Muscle of leg (tissue), 16 donors: ENCODE measurements at places on chromosomes 5 and 9. TPM values are rescaled to one million over a fixed set of nuclear protein-coding genes. Genes with fewer than 3 reads are reported as not detected.

LMX1B gene
- 1.0 TPM for total RNA-seq

BTNL9 gene
- 5.3 TPM for total RNA-seq

NIPAL4 gene
- total RNA-seq = 0.13 TPM

NACC2 gene
- total RNA-seq = 9.3 TPM

CYLC2 gene
- not detected for total RNA-seq

ELOVL7 gene
- 0.13 TPM for total RNA-seq

KCNN2 gene
- 4.7 TPM for total RNA-seq

NMUR2 gene
- total RNA-seq = 0.18 TPM

SLC27A6 gene
- 1.0 TPM for total RNA-seq

MOB3B gene
- 1.4 TPM for total RNA-seq

PCDHGB5 gene
- total RNA-seq = 4.3 TPM

STOML2 gene
- 77.7 TPM for total RNA-seq

CDH9 gene
- total RNA-seq = 0.18 TPM

PCDHAC2 gene
- total RNA-seq = 1.9 TPM

IFNA13 gene
- 0.04 TPM for total RNA-seq

ENTREP1 gene
- 15.1 TPM for total RNA-seq

IQGAP2 gene
- 17.2 TPM for total RNA-seq

KCNT1 gene
- total RNA-seq = 3.2 TPM

ENHO gene
- total RNA-seq = 3.4 TPM

SELENOP gene
- 142 TPM for total RNA-seq

SLC36A3 gene
- not detected for total RNA-seq

BDP1 gene
- 24.2 TPM for total RNA-seq

SPATA9 gene
- 0.71 TPM for total RNA-seq

SLC6A18 gene
- total RNA-seq = not detected

CTSV gene
- 0.44 TPM for total RNA-seq

NTRK2 gene
- 35.6 TPM for total RNA-seq

CCDC171 gene
- total RNA-seq = 3.5 TPM

SMIM33 gene
- not detected for total RNA-seq

FOXD4L4 gene
- total RNA-seq = 0.04 TPM

ARID3C gene
- 0.09 TPM for total RNA-seq

SLC4A9 gene
- total RNA-seq = 0.04 TPM

TTC23L gene
- 0.13 TPM for total RNA-seq

TAS2R1 gene
- not detected for total RNA-seq

PCDHGC4 gene
- total RNA-seq = 1.8 TPM

SOX30 gene
- total RNA-seq = 0.09 TPM

KIAA1958 gene
- total RNA-seq = 3.4 TPM

TRIO gene
- total RNA-seq = 129 TPM

ANGPTL2 gene
- total RNA-seq = 75.6 TPM

RAD50 gene
- 16.9 TPM for total RNA-seq

PCDHGB1 gene
- total RNA-seq = 1.3 TPM

PCDHB10 gene
- 2.1 TPM for total RNA-seq

PTPDC1 gene
- total RNA-seq = 9.0 TPM

TSSK1B gene
- not detected for total RNA-seq

DDX4 gene
- total RNA-seq = 0.04 TPM

TUBB4B gene
- total RNA-seq = 97.1 TPM

TRIM36 gene
- 2.0 TPM for total RNA-seq

CRB2 gene
- total RNA-seq = 0.04 TPM

ORM2 gene
- not detected for total RNA-seq

ACTBL2 gene
- total RNA-seq = not detected

BRIX1 gene
- total RNA-seq = 33.6 TPM

CHSY3 gene
- 6.3 TPM for total RNA-seq

MLANA gene
- not detected for total RNA-seq

WNT8A gene
- total RNA-seq = not detected

GALT gene
- total RNA-seq = 43.5 TPM

PRKAA1 gene
- 52.2 TPM for total RNA-seq

PTGER4 gene
- 7.6 TPM for total RNA-seq

RANBP3L gene
- total RNA-seq = 0.40 TPM

PALM2AKAP2 gene
- 25.9 TPM for total RNA-seq

STPG3 gene
- total RNA-seq = not detected

TRPM6 gene
- total RNA-seq = 0.04 TPM
